ENCODE measurements at places on chromosomes 12 and 14.

DNA sequence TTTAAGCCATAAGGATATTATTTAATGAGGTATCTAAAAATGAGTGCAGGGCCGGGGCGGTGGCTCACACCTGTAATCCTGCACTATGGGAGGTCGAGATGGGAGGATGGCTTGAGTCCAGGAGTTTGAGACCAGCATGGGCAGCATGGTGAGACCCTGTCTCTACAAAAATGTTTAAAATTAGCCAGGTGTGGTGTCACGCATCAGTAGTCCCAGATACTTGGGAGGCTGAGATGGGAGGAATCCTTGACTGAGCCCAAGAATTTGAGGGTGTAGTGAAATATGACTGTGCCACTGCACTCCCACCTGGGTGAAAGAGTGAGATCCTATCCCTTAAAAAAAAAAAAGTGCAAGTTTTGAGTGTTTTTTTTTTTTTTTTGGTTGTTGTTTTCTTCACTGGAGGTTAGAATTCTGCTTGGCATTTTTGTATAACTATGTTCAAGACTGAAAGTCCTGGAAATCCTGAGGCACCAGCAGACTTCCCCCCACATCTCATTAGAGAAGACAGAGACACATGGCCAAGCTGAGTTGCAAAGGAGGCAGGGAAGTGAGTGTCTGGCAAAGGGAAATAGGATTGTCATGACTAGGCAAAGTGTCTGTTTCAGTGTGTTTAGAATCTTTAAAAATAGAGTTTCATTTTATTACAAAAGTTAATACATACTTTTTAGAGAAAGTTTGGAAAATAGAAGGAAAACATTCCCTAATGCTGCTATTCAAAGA lies 53.5 kb upstream of the DUSP6 start:
- DNase-seq: no peak

- DNase-seq: no peak
Observed at GRCh38 chr12:75848431-75848925, 183.1 kb downstream of the PHLDA1 start.

- peak; percentile 12 for DNase-seq
Observed at GRCh38 chr12:2482938-2483660, 311.7 kb upstream of the FKBP4 start.

- DNase-seq: peak; percentile 4
Observed at GRCh38 chr14:39558525-39558924, 126.3 kb upstream of the FBXO33 start.

DNA sequence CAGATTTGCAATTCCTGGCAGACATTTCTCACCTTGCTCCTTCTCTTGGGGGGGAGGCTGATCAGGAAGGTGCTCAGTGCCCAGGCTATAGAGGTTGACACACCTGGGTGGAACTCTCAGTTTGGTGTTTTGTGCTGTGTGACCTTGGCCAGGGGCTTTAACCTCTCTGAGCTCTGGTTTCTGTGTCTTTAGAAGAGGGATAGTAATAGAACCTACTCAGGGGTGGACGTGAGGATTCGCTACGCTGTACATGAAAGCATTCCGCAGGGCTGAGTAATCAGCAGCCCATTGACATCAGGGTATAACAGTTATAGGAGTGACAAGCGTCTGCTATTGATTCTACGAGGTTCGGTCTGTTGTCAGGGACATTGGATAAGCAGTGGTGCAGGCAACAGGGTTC lies 98.1 kb downstream of the PHETA1 start:
- no peak for DNase-seq

DNA sequence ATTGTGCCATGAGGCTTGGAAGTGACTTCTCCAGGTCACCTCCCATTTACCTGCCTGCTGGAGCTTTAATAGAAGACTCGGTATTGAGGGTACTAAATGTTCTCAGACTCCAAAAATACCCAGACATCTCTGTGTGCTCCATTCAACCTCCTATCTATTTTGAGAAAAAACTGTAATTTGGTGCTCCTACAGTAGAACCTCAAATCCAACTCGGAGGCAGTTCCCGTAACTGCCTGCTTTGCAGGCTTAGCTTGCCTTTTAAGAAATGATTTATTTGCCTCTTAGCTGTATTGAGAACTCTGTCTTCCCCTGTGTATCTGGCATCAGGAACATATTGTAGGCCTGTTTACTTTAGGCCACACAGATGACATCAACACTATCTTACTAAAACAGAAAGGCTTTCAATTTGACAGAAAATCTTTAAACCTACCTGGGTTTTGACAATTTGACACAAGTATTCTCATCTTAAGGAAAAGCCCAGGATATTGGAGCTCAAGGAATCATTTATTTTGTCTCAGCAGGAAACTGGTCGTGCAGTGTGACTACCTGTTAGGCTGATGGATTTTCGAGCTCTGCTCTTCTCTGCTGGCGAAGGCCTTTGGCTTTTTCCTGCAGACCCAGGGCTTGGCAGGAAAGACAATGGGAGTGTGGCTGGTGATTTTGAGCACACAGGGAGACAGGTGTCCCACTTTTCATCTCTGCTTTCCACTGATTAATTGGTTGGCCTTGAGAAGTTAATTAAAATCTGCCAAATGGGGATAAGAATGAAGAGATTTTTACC lies 314.8 kb downstream of the SNAPC1 start:
- DNase-seq: no peak

DNA sequence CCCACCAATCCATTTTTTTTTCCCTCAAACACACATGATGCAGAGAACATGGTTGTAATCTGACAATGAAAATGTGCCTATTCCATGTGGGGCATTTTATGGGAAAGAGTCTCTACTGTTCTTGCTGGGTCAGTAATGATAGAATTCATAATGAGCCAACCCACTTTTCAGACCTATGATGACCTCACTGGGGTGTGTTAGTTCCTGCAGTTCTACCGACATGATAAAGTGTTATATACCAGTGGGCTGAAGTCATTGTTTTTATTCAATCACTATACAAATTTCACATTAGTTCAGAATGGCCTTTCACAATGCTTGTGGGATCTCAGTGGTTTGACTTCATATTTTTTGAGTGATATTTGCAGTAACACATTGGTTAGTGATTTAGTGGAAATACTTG lies 47.5 kb downstream of the PPFIBP1 start:
- peak; percentile 98 for DNase-seq

DNA sequence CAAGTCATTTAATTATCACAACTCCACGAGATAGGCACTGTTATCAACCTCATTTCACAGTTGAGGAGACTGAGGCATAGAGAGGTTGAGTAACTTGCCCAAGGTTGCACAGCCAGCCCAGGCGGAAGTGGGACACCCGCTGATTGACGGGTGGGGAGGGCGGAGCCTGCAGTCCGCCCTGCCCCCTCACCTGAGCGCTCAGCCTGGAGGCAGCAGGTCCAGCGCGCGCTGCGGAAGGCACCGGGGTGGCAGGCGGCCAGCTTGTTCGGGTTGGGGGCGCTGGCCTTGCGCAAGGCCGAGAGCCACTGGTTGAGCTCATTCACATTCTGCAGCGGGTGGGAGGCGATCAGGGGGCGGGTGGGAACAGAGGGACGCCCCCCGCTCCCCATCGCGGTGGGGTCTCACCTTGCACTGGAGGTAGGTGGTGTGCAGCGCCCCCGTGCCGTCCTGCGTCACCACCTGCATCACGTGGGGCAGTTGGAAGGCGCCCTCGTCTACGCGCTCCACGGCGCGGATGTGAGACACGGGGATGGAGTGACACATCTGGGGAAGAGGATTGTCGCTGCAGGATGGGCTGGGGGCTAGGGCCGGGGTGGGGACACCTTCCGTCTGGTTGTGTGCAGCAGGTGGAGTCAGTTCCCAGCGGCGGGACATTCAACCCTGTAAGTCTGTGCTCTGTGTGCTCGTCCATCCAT lies 31.7 kb downstream of the RASAL1 start:
- no peak for DNase-seq
